NCI-H1436 treated with DMSO at 0.1 percent for 48 hours (cell line): ENCODE measurements at places on chromosomes 5 and 9.

GRCh38 chr9:21854594-21854993 is 52.2 kb downstream of the MTAP start:
- DNase-seq: no peak

GRCh38 chr5:162209005-162209605 is 141.5 kb downstream of the GABRG2 start:
- DNase-seq: no peak

- DNase-seq: no peak
Measured at GRCh38 chr5:122236270-122237040, 75.6 kb upstream of the SNCAIP start.

GRCh38 chr5:6737043-6737941 is 24.1 kb downstream of the TENT4A start:
- no peak for DNase-seq

DNA sequence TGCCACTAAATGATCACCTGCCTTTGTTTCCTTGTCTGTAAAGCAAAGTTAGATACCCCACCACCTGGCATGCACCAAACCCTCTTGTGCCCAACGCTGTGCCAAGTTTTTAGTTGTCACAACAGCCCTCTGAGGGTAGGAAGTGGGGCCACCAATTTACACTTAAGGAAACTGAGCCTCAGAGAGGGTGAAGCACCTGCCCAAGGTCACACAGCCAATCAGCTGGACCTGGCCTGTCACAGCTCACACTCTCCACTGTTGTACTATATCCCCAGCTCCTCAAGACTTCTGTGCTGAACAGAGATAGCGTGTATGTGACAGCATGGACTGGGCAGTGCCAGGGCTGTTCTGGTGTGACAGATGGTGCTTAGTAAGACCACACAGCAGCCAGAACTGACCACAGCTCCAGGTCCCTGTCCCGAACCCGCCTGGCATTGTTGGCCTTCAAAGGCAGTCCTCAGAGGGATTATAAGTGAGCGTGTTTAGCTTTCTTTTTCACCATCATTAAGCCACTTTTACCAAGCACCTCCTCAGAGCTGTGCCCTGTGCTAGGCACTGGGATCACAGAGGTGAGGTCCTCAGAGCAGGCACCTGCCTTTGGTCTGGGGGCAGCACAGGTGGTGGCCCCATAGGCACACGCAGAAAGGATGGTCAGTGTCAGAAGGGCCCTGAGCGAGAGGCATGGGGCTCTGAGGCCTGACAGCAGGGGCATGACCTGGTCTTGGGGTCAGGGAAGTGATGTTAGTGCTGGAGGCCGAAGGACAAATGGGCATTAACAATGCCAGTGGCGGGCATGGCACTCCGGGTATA is 71.1 kb downstream of the COL27A1 start:
- DNase-seq: no peak

GRCh38 chr5:120512068-120512467 is 48.0 kb downstream of the PRR16 start:
- no peak for DNase-seq

DNA sequence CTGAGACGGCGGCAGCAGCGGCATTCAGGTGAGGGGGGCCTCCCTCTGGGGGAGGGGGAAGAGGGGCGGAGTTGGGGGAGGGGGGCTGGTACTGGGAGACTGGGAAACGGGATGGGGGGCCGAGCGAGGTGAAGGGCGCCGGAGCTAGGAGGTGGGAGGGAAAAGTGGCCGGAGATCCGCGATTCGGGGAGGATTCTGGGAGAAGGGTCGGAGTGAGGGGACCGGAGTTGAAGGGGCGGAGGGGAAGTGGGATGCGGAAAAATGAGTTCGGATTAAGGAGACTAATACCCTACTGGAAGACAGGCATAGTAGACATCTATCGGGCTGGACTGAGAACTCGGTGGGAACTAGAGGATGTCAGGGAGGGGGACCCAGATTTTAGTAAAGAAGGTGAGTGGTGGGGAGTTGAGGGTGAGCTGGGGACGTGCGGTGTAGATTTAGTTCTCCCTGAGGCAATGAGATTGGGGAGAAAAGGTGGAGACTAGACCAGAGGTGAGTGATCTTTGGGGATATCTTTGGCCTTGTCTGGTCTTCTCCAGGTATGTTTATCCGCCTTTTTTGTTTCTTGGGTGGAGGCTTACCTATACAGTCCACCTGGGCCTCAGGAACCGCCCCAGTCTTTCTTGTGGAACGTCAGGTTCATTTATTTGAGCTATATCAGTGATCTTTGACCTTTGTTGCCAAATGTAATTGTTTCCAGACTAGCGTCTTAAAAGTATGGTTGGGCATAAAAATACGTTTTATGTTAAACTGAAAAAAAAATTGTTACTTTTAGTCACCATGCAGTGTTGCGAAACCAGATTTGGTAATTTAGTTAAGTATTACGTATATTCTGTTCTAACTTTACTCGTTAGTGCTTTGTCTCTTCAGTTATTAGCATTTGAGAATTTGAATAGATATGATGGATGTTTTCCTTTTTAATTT is 632 bp downstream of the UBAP1 start:
- DNase-seq: no peak

GRCh38 chr9:34384368-34385165 is 7.9 kb upstream of the MYORG start:
- no peak for DNase-seq

GRCh38 chr9:87713278-87713987 is 12.5 kb upstream of the CTSL start:
- DNase-seq: no peak

DNA sequence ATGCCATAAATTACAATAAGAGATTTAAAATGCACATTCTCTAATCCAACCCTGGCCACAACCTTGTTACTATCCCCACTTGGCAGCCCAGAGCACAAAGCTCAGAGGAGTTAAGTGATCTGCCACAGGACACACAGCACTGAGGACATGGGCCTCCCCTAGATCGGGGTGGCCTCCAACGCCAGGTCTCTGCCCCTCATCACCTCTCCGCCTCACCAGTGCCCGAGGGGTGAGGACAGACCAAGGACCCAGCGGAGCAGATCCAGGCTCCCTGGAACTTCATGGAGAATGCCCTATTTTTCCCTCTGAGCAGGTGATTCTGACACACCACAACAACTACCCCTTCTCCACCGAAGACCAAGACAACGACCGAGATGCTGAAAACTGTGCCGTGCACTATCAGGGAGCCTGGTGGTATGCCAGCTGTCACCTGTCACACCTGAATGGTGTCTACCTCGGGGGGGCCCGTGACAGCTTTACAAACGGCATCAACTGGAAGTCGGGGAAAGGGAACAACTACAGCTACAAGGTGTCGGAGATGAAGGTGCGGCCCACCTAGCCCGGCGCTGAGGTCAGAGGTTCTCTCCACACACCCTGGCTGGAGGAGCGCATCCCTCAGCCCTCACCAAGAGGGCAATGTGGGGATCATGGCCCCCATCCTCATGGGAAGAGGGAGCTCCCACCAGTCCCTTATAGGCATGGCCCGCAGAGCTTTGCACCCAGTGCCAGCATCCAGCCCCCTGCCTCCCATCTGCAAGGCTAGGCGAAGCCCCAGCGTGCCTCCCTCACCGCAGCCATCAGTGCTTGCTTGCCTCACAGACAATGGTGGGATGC is 12.5 kb upstream of the FCN2 start:
- no peak for DNase-seq

GRCh38 chr5:69350664-69351063 is 18.1 kb upstream of the CCDC125 start:
- DNase-seq: no peak

- no peak for DNase-seq
Measured at GRCh38 chr9:26375448-26375847, 517.2 kb downstream of the CAAP1 start.

- DNase-seq: no peak
Measured at GRCh38 chr5:88502179-88503040, 233.8 kb upstream of the TMEM161B start.

DNA sequence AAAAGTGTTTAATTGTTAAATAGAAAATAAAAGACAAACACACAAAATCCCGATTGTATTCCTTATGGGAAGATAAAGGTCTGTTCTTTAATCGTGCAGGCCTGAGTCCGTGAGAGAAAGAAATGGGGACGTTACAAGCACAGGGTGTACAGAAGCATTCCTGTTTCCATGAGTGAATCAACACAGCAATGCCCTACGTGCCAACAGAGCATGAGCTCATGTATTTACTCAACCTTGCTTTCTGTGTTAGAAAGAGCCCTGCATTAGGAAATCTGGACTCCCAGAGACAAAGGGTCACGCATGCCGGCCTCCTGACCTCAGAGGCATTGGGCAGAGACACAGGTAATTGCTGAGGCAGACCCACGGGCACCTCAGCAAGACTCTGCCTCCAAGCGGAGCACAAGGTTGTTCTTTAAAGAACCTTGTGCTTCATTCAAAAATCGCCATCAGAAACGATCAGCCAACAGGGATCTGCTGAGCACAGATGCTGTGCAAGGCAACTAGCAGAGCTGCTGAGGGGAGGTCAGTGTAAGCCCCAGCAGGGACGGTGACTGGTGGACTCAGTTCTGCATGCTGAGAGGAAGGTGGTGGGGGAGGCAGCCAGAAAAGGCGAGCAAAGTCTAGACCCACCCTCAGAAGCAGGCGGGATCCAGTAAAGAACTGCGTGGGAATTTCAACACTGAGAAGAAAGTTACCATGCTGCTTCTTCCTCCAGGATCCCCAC is 101.0 kb downstream of the TLE1 start:
- DNase-seq: no peak

GRCh38 chr5:124812771-124813358 is 66.4 kb upstream of the ZNF608 start:
- no peak for DNase-seq

- no peak for DNase-seq
Measured at GRCh38 chr5:178224403-178224802, 8.2 kb downstream of the PHYKPL start.

DNA sequence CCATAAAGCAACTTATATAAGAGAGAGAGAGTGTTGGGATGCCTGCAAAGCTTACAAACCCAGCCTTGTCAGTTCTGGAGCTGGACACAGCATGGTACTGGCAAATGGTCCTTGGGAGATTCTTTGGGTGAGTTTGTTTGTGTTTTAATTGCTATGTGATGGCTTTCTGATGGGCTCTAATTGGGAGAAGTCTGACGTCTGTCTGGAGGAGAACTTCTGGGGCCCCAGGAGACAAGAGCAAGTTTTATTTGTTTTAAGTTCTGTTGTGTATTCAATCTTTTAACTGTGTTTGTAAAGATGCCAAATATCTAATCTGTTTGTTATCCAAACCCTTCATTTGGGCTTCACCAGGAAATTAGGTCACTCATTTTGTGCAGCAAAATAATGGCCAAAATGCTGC is 50.3 kb upstream of the AFAP1L1 start:
- DNase-seq: no peak

DNA sequence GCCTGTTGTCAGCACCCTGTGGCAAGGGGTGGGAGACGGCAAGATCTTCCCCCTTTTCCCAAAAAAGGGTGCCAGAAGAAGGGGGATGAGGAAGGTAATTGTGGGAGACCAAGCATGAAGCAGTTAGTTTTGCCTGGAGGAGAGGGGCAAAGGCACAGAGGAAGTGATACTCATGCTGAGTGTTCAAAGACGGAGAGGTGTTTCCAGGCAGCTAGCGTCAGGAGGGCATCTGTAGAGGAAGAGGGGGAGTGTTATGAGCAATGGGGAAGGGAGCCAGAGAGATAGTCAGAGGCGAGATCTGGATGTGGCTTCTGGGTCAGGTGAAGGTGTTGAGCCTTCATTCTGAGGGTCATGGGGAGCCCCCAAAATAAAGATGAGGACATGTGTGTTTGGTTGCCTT is 26.9 kb upstream of the ADAM19 start:
- no peak for DNase-seq

DNA sequence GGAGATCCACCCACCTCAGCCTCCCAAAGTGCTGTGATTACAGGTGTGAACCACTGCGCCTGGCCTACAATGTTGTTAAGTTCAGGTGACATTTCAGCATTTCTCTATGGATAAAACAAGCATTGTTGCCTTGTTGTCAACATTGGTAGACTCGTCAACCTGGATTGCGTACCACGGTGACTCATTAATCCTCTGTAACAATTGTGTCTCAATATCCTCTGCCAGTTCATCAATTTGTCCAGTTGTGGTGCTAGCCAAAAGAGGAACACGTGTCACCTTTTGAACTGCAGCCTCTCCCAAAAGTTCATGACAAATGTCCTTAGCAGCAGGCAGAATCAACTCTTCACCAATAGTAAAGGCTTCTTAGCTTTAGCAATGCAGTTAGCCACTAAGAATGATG is 46.3 kb upstream of the LARP1 start:
- DNase-seq: no peak

GRCh38 chr9:77843871-77844155 is 187.8 kb downstream of the GNAQ start:
- DNase-seq: no peak

GRCh38 chr9:90939351-90939750 is 137.7 kb downstream of the SYK start:
- no peak for DNase-seq

GRCh38 chr5:2178528-2178927 is 295.8 kb upstream of the IRX4 start:
- DNase-seq: no peak

DNA sequence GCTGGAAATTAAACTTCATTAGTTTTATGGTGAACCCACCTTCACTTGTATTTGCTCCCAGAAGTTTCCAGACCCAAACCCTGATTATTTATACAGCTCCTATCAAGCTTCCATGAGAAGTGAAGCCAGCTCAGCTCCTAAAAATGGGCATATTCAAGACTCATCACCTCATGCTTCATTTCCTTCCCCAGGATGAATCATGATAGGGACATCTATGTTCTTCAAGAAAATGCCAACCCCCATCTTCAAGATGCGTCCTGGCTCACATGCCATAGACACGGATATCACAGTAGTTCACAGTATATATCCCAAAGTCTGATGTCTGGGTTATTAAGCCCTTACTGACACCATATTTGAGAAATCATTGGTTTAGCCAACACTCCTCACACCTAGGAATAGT is 217.6 kb downstream of the NPR3 start:
- DNase-seq: no peak

- no peak for DNase-seq
Measured at GRCh38 chr5:152470167-152470566, 65.1 kb upstream of the NMUR2 start.

DNA sequence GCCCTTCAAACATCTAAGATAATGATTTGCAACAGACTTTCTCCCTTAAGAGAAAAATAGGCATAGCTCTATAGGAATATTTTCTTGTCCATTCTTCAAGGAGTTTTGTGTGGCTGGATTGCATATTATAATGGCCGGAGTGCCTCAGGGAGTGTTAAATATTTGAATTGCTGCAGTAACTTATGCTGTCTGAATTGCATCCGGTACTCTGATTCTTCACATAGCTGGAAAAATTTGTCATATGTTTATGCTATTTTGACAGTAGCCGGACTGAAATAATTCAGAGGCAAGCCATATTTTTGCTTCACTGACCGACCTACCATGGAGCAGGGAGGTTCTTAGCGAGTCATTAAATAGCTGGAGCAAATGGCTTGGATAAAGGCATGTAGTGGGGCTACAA is 621.0 kb downstream of the ACTL7B start:
- no peak for DNase-seq

DNA sequence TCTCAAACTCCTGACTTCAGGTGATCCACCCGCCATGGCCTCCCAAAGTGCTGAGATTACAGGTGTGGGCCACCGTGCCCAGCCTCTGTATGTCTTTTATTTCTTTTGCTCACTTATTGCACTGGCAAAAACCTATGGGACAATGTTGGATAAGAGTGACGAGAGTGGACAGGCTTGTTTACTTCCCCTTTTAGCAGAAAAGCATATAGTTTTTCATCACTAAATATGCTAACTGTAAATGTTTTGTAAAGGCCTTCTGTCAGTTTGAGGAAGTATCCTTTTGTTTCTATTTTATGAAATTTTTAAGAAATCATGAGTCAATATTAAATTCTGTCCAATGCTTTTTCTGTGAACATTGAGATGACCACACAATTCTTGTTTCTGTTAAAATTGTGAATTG is 103.3 kb downstream of the AUH start:
- DNase-seq: no peak
